Cardiac fibroblast (primary cell): ENCODE measurements at places on chromosomes 11 and 22.

- no peak for DNase-seq
Observed at GRCh38 chr11:124872741-124873140, 7.5 kb downstream of the ROBO3 start.

DNA sequence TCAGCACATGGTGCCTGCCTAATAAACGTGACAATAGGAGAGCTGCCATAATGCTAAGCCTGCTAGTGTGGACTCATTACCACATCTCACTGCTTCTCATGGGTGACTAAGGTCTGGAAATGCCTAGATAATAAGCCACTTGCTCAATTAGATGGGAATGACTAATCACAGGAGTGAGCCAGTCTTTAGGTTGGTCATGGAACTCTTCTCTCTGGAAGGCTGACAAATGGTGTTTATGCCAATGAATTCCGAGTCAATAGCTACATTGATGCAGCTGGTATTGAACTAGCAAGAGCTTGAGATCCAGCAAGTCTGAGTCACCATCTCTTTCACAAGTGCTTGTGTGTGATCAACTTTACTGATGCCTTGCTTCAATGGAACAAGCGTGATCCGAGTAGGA, 334.9 kb downstream of the OPCML start:
- no peak for DNase-seq

DNA sequence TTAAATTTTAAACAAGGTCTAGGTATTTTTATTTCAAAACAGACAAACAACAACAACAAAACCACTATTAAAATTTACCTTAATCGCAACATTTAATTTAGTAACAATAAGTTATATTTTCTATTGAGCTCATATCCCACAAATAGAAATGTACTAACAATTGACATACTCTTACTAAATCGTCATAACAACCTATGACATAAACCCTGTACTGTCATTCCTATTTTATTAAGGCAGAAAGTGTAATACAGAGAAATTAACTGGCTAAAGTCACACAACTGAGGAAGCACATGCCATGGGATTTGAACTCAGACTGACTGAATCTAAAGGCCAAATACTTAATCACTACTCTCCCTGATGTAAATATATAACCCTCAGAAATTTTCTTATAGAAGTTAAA, 3.0 kb downstream of the KIF18A start:
- no peak for DNase-seq

GRCh38 chr22:42608823-42609361, 5.8 kb downstream of the POLDIP3 start:
- DNase-seq = peak; percentile 64

- no peak for DNase-seq
Observed at GRCh38 chr11:65868076-65868667, 4.4 kb downstream of the EFEMP2 start.

DNA sequence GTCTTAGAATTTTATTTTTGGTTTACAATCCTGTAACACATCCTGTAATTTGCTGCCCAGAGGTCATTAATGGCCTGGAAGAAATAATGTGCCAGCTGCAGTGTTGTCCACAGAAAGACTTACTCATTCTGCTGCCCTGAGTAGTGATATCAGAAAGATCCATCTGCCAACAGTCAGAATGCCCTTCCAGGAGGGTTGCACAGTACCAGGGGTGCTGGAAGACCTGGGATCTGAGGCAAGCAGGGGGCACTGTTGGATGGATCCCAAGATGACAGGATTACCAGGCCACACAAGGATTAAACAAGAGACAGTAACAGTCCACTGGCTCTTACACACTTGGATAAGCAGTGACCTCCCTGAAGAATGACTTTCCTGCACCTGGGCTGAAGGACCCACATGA, 93.8 kb upstream of the TOP3B start:
- no peak for DNase-seq

GRCh38 chr22:49398115-49398514, 429.6 kb downstream of the BRD1 start:
- DNase-seq = no peak

GRCh38 chr11:46588915-46589314, 4.9 kb downstream of the AMBRA1 start:
- DNase-seq = no peak

DNA sequence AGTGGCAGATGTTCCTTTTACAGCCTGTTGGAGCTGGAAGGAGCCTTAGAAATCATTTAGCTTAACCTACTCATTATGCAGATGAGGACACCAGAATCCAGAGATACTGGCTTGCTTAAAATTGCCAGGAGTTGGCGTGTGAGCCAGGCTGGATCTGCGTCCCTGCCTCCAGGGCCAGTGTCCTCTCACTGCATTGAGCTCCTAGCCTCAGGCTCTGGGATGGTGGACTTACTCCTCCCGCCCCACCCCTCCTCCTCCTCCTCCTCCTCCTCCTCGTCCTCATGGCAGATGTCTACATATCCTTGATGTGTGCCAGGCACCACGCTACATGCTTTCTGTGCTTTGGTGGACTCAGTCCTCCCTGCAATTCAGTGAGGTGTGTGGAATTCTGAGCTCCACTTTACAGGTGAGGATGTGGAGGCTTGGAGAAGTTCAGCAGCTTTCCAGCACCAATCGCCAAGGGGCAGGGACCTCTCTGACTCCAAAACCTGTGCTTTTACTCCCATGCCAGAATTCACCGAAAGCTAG, 24.1 kb downstream of the ADAMTS15 start:
- DNase-seq = no peak

DNA sequence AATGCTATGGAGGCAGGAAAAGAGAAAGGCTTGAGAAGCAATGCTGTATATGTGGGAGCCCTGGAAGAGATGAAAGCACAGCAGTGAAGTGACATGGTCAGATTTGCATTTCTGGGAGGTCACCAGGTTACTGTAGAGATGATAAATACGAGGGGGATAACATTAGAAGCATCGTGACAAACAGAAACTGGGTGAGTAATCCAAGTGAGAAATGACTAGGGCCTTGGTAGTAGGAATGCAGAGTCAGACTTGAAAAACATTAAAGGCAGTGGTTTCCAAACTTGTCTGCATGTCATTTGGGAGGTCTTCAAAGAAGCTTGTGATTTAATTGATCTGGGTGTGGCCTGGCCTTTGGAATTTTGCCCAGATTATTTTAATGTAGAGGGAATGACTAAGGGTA, 43.9 kb downstream of the CCDC34 start:
- DNase-seq = peak; percentile 70

GRCh38 chr11:94305146-94305545, 766 bp downstream of the IZUMO1R start:
- peak; percentile 14 for DNase-seq

DNA sequence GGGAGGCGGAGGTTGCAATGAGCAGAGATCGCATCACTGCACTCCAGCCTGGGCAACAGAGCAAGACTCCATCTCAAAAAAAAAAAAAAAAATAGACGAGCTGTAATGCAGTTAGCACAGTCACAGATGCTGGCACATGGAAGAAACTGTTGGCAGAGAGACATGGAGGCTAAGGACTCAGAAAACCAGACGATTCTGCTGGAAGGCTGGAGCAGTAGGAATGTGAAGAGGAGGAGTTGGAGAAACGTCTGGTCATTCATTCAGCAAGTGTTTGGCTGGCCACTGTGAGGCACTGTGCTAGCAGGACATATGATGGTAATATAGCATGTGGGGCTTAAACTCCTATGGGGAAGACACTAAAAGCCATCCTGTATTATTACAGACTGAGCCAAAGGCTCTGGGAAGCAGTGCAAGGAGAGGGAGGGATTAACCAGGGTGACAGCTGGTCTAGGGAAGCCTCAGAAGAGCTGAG, 5.0 kb downstream of the UQCR10 start:
- peak; percentile 91 for DNase-seq

DNA sequence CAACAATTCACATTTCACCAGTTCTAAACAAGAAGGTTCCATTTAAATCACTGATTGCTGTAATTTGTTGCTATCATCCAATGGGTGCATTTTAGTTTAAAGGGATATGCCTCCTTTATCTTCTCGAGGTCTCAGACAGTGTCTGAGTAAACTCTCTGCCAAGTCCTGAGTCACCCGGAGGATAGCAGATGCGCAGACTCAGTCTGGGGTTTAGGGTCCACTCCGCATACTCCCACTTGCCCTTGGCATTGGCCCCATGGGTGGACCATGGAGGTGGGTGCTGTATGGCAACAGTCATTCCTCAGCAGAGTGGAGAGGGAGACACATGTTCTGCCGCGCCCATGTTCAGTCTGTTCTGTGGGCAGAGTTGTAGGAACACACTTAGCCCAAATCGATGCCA, 65.4 kb upstream of the CRTAM start:
- peak; percentile 58 for DNase-seq

DNA sequence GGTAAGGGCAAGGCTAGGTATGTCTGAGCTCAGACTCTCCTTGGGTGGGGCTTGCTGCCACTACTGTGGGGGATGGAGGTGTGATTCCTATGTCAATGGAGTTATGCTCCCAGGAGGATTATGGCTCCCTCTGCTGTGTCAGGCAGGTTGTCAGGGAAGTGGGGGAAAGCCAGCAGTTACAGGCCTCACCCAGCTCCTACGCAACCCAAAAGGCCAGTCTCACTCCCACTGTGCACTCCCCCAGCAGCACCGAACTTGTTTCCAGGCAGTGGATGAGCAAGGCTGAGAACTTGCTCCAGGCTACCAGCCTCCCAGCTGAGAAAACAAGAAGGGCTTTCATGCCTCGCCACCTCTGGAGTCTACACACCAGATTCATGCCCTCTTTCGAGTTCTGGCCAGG, 18.2 kb downstream of the C11orf91 start:
- DNase-seq = peak; percentile 17

DNA sequence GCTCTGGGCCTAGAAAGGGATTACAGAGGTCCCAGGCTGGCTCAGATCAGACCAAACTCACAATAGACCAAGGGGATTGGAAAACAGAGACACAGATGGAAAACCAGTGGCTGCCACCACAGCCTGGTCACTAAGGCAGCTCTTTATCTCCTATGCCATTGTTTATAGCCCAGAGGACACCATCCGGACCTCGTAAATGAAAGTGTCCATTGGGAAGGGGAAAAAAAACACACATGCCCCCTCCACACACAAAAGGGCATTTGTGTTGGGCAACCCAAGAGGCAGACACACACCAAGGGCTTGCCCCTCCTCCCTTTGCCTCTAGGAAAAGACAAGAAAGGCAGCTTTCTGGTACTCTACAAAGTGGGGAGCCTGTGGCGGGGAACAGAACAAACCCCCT, 85.9 kb downstream of the GAB2 start:
- DNase-seq = no peak

DNA sequence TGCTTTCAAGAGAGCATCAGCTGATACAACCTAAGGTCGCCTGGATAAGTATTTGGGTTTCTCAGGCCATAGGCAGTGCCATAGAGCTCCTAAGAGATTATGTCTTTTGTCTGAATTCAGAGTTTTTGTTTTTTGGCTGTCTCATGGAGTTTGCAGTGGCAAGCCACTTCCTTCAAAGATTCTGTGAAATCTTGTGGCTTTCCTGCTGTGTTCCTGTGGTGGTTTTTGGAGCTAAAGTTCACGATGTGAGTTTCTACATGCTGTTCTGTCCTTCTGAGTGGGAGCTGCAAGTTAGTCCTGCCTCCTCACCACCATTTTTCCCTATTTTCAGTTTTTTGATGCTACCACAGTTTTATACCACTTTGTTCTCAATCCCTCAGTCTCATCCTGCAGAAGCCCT, 111.4 kb downstream of the COMMD9 start:
- DNase-seq = no peak

DNA sequence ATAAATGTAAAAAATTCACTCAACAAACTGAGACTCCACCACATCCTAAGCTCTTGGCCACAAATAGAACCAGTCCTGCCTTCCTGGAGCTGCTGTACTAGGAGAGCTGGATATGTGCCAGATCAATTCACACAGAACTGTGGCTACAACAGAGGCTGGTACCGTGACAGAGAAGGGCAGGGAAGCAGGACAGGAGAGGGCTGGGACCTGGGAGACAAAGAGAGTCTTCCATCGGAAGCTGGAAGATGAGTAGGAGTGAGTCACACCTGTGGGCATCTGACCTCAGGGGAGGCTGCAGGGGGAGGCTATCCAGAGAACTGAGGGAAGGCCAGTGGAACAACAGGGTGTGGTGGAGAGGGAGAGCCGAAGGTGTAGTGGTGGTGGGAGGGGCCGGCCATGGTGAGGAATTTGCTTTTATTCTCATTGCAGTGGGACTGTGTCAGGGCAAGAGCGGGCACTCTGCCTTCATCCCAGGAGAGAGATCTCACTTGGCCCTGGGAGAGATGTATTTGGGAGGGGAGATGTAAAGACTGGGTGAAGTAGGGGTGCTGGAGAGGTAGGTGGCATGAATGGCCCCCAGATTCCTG, 1.9 kb upstream of the LTBP3 start:
- peak; percentile 67 for DNase-seq

DNA sequence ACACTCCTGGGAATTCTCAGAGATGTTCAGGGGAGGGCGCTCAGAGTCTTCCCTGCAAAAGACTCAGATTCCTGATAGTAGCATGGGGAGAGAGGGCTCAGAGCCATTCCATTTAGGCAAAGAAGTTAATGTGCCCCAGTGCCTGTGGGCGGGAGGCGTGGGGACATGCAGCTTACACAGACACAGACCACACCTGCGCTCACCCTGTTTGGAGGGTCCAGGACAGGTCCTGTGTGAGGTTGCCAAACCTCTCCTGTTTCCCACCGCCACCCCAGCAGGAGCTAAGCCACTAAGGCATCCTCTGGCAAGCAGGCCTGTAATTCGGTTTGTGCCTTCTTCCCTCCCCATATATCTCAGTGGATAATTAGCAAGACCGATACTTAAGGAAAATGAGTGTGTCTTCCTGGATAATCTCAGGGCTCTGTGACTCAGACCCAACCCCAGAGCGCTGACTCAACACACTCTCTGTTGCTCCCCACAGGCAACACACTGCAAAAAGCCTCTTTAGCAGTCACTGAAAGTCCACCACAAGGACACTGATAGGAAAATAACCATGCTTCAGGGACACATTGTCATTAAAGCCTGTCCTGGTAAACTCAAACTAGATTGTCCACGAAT, 118.9 kb upstream of the LMO1 start:
- DNase-seq = peak; percentile 13

GRCh38 chr11:34904421-34904955, 11.7 kb downstream of the APIP start:
- DNase-seq = peak; percentile 13

- no peak for DNase-seq
Observed at GRCh38 chr11:78083021-78083420, 3.4 kb upstream of the NDUFC2 start.

DNA sequence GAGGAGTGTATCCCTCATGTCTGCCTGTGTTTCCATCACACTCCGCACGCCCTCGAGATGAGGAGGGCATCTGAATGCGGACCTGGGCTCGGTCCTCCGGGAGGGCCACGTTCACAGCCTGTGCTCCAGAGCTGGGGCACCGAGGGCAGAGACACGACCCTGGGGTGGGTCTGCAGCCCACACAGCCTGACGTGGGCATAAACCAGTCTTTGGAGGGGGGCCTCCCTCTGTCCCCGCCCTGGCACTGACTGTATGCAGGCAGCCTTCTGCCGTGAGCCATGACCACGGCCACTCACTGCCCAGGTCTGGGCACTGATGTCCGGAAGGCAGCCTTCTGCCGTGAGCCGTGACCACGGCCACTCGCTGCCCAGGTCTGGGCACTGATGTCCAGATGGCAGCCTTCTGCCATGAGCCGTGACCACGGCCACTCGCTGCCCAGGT, 1425.1 kb downstream of the BRD1 start:
- no peak for DNase-seq

GRCh38 chr11:10497371-10498021, 42.4 kb downstream of the AMPD3 start:
- no peak for DNase-seq
